ENCODE measurements at places on chromosomes 12 and 14.

GRCh38 chr12:12927211-12928079 is 24.5 kb downstream of the GPRC5D start:
- H3K4me3 ChIP-seq = peak overlapping the region; percentile 3
- peak; percentile 82 for DNase-seq
- H3K27me3 ChIP-seq = no peaks in the 10 kb centered on the region
- H3K27ac ChIP-seq = peak overlapping the region; percentile 16

- no peaks in the 10 kb centered on the region for H3K27me3 ChIP-seq
- H3K4me3 ChIP-seq = no peak overlapping the region
- no peak for DNase-seq
- no peaks in the 10 kb centered on the region for H3K36me3 ChIP-seq
These were observed 271.1 kb upstream of the CLEC14A start for GRCh38 chr14:38526826-38527501.

DNA sequence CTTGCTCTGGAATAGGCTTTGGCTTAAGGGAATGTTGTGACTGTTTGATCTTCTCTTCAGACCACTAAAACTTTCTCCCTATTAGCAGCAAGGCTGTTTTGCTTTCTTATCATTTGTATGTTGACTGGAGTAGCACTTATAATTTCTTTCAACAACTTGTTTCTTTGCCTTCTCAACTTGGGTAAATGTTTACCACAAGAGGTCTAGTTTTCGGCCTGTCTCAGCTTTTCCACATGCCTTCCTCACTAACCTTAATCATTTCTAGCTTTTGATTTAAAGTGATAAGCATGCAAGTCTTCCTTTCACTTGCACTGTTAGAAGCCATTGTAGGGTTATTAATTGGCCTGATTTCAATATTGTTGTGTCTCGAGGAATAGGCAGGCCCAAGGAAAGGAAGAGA is 126.7 kb upstream of the AEBP2 start:
- H3K36me3 ChIP-seq = no peaks in the 10 kb centered on the region
- H3K4me1 ChIP-seq = no peaks in the 10 kb centered on the region
- H3K27ac ChIP-seq = no peak overlapping the region
- DNase-seq = no peak

- no peaks in the 10 kb centered on the region for H3K36me3 ChIP-seq
- H3K27me3 ChIP-seq = no peaks in the 10 kb centered on the region
- DNase-seq = no peak
- H3K4me3 ChIP-seq = no peak overlapping the region
- H3K27ac ChIP-seq = no peak overlapping the region
These were observed 151.9 kb downstream of the GXYLT1 start for GRCh38 chr12:41992692-41993215.

DNA sequence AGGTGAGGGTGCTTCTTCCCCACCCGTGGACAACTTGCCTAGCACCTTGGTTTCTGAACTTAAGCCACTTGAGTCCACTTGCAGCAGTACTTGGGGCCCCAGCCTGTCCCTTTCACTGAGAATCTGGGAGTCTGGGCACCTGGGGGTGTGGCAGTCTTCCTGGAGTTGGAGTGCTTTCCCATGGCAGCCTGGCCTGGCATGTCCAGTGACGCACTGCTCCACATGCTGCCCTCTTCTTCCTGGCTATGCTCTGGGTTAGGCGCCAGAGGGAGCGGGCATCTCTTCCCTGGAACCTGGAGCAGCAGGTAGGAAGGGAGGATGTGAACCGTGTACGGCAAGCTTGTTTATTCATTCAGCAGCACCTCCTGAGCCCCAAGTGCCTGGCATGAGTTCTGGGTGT is 76.4 kb downstream of the PAPOLA start:
- no peaks in the 10 kb centered on the region for H3K36me3 ChIP-seq
- H3K27ac ChIP-seq = no peak overlapping the region
- DNase-seq = no peak

- no peak overlapping the region for H3K27ac ChIP-seq
- no peaks in the 10 kb centered on the region for H3K36me3 ChIP-seq
- H3K4me3 ChIP-seq = no peak overlapping the region
- H3K27me3 ChIP-seq = no peaks in the 10 kb centered on the region
- no peak for DNase-seq
These were observed 471.6 kb upstream of the LMO3 start for GRCh38 chr12:17077594-17077993.

- H3K36me3 ChIP-seq = no peaks in the 10 kb centered on the region
- H3K27me3 ChIP-seq = no peaks in the 10 kb centered on the region
- no peak overlapping the region for H3K4me3 ChIP-seq
- DNase-seq = no peak
- H3K27ac ChIP-seq = no peak overlapping the region
These were observed 35.3 kb upstream of the CLEC6A start for GRCh38 chr12:8420506-8420905.

- DNase-seq = peak; percentile 33
- H3K27me3 ChIP-seq = no peaks in the 10 kb centered on the region
- H3K36me3 ChIP-seq = peaks cover 5% of the 10 kb centered on the region
- H3K4me3 ChIP-seq = no peak overlapping the region
- H3K27ac ChIP-seq = no peak overlapping the region
- H3K4me1 ChIP-seq = no peaks in the 10 kb centered on the region
These were observed 7.8 kb downstream of the NEK9 start for GRCh38 chr14:75119056-75119455.

Measured in fibroblast of lung (primary cell).